ENCODE measurements at places on chromosomes 7 and 10.

DNA sequence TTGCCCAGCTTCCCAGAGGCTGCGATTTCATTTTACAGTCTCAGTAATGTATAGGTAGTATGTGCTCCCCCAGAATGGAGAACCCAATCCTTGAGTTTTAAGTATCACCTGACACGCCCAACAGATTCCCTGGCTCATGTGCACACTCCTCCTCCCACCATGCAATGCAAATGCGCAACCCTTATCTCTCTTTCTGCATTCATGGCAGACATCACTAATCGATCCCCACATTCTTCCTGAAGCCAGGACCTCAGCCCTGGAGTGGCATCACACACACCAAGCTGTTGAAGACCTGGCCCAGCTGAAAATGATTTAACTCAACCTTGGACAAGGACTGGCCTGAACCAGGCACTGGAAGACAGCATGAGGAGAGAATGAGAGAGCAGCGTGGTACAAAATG lies 68.4 kb downstream of the ZRANB1 start:
- no peak for DNase-seq

GRCh38 chr10:71970869-71971268 lies 6.7 kb downstream of the CHST3 start:
- DNase-seq: no peak

GRCh38 chr10:33559105-33559504 lies 224.6 kb upstream of the NRP1 start:
- no peak for DNase-seq

DNA sequence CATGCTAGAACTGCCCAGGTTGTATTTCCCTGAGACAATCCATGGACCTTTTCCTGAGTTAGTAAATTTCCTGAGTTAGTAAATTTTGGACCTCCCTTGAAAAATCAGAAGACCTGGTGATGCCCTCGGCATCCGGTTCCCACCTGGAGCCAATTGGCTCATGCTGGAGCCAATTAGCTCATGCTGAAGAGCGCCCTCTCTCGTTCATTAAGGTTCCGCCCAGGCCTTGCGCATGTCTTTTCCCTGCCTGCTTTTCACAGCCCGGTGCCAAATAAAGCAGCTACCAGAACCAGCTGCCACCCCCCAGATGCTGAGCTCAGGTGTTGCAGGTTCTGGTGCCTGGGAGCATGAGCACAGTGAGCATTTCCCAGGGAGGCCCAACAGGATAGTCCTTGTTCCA lies 96.2 kb downstream of the APBB1IP start:
- no peak for DNase-seq

DNA sequence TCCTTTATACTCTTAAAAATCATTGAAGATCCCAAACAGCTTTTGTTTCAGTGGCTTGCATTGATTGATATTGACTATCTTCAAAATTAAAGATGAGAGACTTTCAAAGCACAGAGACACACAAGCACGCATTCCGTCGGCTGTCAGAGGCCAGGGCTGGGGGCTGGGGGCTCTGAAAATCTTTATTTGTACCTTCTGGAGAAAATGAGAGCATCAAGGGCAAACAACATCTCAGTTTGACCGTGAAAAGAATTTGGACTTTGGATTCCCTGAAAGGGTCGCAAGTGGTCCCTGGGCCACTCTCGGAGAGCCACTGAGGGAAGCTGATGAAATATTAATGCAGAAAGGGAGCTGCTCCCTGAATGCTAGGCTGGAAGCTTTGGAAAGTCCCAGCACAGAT lies 96.4 kb downstream of the CHST15 start:
- no peak for DNase-seq

DNA sequence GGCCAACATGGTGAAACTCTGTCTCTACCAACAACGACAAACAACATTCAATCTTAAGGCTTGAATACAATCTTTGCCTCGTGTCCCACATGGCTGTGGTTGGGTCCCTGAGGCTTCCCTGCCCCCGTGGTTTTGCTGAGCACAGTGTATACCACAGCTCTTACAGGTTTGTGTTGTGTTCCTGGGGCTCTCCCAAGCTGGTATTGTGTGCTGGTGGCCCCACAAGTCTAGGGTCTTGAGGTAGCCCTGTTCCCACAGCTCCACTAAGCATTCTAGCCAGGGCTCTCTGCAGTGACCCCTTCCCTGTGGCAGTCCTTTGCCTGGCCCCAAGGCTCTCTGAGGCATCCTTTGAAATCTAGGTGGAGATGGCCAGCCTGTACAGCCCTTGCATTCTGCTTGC lies 68.0 kb upstream of the CCNY start:
- DNase-seq: no peak
